ENCODE measurements at places on chromosomes 4 and X. TPM values are rescaled to one million over a fixed set of nuclear protein-coding genes. Genes with fewer than 3 reads are reported as not detected.

GRCh38 chr4:54371173-54371572, 142.1 kb downstream of the PDGFRA start:
- no peak for DNase-seq

- no peak for DNase-seq
Measured at GRCh38 chrX:16172391-16172790, 5.1 kb downstream of the MAGEB17 start.

- no peak for DNase-seq
Measured at GRCh38 chr4:125703443-125703842, 388.7 kb downstream of the FAT4 start.

GAGE1 gene
- total RNA-seq: not detected

DNA sequence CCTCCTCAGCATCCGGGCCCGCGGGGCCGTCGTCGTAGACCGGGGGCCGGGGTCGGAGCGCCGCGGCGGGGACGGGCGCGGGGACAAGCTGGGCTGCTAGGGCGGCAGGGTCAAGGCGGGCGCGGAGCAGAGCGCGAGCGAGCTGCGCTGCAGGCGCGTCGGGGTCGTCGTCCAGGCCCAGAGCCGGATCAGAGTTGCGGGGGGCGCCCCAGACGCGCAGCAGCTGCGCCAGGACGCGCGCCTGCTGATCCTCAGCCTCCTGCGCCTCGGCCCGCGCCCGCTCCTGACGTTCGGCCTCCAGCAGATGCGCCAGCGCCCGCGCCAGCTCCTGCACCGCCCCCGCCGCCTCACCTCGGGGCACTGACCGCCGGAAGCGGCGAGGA, 3.5 kb downstream of the PCSK1N start:
- DNase-seq: no peak

DNA sequence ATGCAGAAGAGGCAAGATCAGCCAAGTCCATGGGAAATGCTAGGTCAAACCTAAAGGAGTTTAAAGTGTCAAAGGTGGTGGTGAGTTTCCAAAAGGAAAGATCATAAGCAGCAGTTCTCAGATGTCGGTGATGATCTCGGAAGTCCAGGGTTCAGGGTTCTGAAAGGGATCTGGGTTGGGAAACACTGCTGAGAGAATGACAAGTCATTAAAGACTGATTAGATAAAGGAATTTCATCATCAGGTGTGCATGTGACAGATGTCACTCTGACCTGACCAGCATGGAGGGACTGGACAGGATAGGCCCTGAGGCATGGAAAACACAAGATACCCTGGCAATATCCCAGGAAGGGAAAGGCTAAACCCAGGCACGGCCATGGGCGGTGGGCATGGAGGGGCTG, 195.7 kb upstream of the TBL1X start:
- DNase-seq: no peak

DNA sequence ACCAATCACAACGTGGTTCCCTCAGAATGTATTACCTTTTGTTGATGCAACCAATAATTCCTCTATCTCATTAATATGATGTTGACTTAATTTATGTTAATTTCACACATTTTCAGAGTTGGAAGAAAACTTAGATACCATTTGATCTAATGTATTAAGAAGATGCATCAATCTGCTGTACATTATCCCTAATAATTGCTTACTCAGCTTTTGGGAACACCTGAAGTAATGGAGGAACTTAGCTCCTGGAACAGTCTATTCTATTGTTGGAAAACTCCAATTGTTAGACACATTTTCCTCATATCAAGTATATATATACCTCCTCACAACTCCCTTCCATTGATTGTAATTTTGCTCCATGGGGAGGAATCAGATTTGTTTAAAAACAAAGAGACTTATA, 38.9 kb downstream of the ZDHHC15 start:
- no peak for DNase-seq

XG gene
- not detected for total RNA-seq

DNA sequence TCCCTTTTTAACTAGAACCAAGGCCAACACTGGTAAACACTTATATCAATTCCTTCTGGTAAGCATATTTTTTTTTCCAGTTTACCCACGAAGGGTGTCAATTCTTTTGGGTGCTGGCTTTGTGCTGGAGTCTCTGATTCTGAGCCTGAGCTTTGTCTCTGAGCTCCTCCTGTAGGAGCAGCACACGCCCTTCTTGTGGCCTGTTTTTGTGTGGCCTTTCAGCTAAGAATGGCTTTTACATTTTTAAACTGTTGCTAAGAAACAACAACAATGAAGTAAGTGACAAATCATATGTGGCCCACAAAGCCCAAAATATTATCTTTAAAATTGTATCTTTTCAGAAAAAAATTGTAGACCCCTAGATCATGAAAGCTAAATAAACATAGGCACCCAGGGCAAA, 98.0 kb upstream of the TBC1D9 start:
- no peak for DNase-seq

BEND2 gene
- not detected for total RNA-seq

- DNase-seq: no peak
Measured at GRCh38 chr4:149952101-149952500, 126.1 kb upstream of the DCLK2 start.

DNA sequence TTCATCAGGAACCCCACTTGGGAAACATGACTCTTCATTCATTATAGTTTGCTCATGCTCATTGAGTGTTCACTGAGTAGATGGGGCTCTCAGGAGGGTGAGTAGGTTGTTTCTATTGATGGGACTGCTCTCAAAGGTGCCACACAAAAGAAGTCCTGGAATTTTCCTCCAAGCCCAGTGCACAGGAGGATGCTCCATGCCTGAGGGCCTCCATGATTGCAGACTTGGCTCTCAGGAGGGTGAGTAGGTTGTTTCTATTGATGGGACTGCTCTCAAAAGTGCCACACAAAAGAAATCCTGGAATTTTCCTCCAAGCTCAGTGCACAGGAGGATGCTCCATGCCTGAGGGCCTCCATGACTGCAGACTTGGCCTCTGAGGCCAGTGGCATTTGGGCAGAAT, 108.5 kb downstream of the ZNF674 start:
- DNase-seq: no peak
